ENCODE measurements at places on chromosomes 2 and 18. TPM values are rescaled to one million over a fixed set of nuclear protein-coding genes. Genes with fewer than 3 reads are reported as not detected.
A peak's percentile ranks its signal among the peaks of the same experiment; 100 is the strongest.

GRCh38 chr18:69755041-69755440 is 192.6 kb downstream of the CD226 start:
- DNase-seq: peak; percentile 77

DNA sequence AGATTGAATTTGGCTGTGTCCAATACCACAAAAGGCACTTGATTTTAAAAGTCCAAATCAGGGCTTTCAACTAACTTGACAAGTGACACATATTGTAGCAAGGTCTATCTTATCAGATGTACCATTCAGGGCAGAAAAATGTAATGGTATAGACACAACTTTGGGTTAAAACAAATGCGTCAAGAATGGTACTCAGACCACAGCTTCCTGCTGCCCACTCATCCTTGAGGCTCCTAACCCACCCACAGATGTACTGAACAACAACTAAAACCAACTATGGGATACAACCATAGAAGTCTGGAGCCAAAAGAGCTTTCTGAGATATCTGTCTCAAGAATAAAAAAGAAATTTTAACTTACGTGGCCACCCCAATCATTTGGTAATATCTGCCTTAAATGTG is 105.2 kb downstream of the RBM43 start:
- peak; percentile 78 for DNase-seq

Gene SCN2A
- 2.1 TPM for total RNA-seq

DNA sequence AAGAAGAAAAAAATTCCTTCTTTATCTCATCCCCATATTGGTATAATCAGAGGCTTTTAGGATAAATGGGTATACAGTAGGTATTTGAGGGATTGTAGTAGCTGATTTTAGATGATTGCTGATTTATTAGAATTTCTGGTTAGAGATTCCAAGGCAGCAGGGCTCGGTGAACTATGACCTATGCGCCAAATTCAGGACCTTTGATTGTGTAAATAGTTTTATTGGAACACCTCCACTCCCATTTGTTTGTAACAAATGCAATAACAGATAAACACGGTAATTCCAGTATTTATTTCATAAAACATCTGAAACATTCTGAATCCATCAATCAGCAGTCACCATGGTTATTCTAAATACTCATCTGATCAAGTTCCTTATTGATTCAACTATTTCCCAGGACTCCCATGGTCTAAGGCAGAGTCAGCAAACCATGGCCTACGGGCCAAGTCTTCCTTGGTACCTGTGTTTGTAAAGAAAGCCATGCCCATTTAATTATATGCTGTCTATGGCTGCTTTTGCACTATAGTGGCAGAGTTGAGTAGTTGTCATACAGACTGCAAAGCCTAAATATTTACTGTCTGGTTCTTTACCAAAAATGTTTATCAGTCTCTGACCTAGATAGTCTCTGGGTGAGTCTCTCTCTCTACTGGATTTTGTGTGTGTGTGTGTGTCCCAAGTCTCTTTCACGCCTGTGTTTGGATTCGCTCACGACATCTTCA is 4.3 kb downstream of the MGAT5 start:
- DNase-seq: no peak

Gene TTC27
- 18.2 TPM for total RNA-seq

DNA sequence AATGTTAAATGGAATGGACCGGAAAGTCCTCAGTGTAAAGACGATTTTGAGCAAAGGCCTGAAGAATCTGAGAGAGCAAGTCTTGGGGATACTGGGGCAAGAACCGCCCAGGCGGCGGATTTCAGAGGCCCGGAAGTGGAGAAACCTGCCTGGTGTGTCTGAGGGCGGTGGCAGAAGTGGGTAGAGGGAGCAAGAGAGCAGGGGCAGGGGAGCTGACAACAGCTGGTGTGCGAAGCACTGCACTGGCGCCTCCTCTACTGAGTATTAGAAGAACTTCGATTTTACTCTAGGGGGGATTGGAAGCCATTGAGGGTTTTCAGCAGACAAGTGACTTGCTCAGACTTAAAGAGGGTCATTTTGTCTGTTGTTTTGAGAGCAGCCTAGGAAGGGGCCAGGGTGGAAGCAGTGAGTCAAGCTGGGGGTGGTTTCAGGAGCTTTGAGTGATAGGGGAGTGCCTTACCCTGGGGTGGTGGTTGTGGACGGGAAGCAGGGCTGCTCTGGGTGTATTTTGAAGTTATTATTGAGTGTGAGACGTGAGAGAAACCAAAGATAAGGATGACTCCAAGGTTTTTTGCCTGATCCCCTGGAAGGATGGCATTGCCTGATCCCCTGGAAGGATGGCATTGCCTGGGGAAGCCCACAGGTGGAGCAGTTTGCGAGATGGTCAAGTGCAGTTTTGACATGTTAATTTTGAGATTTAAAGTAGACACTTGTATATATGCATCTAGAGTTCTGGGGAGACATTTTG is 52.5 kb downstream of the ZNF236 start:
- peak; percentile 2 for DNase-seq

All from fibroblast of lung (primary cell).